AG08395 (cell line): ENCODE measurements at places on chromosomes 7 and 10.

- DNase-seq: no peak
Measured at GRCh38 chr10:123606955-123607354, 59.2 kb upstream of the GPR26 start.

- no peak for DNase-seq
Measured at GRCh38 chr10:14384116-14384730, 53.5 kb upstream of the FRMD4A start.

DNA sequence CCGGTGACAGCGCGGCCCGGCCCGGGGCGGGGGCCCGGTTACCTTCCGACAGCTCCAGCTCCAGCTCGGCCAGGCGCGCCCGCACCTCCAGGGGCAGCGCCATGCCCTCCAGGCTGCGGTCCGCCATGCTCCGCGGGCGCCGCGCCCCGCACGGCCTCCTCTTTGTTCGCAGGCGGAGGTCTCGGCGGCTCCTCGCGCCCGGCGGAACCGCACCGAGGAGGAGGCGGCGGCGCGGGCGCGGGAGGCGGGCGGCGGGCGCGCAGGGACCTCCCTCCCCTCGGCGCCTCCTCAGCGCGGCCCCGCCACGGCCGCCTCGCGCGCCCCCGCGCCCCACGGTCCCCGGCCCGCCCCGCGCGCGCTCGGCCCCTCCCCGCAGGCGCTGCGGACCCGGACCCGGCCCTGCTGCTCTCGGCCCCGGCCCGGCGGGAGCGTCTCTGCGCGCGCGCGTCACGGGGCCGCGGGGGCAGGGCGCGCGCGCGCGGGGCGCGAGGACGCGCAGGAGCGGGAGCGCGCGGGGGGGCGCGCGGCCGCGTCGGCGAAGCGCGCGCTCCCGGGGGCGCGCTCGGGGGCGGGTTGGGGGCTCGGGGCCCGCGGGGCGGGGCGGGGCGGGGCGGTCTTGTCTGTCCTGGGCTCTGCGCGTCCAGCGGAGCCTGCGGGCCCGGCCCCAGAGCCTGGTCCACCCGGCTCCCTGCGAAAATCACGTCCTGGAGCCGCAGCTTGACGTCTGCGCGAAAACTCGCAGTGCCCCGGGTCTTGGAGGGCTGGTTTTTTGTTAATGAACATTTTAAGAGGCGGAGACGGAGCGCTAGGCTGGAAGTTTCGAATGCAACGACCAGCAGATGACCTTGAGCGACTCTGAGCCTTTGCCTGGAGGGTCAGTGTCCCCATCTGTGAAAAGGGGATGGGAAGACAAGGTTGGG lies at the start of gene DIP2C:
TSS of gene DIP2C (minus strand) at position 217 of the 920 bp plus-strand sequence. CDS start at position 127, 90 bp downstream.
- DNase-seq: peak; percentile 96

GRCh38 chr7:159023746-159024145 lies 120.9 kb downstream of the VIPR2 start:
- DNase-seq: no peak

- DNase-seq: no peak
Measured at GRCh38 chr7:24720283-24720682, 37.0 kb downstream of the GSDME start.

DNA sequence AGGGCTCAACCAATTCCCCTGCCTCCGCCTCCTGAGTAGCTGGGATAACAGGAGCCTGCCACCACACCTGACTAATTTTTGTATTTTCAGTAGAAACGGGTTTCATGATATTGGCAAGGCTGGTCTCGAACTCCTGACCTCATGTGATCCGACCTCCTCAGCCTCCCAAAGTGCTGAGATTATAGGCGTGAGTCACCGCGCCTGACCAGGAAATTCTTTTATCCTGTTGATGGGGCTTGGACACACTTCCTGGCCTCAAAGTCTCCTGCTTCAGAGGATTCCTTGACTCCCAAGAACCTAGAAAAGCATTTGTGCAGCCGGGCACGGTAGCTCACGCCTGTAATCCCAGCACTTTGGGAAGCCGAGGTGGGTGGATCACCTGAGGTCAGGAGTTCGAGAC lies 16.2 kb downstream of the ZNF425 start:
- DNase-seq: no peak

- peak; percentile 62 for DNase-seq
Measured at GRCh38 chr7:32891043-32891799, at the start of gene KBTBD2. KBTBD2 (minus strand) TSS chr7:32891760; CDS start chr7:32879604, 12,156 bp downstream.

GRCh38 chr7:1749864-1750466 lies 79.9 kb downstream of the ELFN1 start:
- DNase-seq: no peak

DNA sequence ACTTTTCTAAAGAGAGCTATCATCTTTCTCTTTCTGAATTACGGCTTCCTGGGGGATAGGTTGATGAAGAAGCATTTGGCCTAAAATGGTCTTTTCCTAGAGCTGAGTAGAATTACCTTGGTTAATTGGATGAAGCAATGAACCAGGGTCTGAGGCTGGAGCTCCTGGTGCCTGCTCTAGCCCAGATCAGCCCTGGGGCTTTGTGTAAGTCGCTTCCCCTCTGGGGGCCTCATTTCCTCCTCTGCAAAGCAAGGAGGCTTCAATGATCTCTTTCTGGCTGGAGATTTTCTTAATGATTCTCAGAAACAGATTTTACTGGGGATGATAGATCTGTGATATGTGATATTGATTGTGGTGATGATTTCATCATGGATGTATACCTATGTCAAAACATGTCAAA lies 3.5 kb upstream of the CPA2 start:
- no peak for DNase-seq
